ENCODE measurements at places on chromosomes 5 and 9.

GRCh38 chr5:142520885-142521284 lies 165.0 kb downstream of the FGF1 start:
- no peak for DNase-seq

DNA sequence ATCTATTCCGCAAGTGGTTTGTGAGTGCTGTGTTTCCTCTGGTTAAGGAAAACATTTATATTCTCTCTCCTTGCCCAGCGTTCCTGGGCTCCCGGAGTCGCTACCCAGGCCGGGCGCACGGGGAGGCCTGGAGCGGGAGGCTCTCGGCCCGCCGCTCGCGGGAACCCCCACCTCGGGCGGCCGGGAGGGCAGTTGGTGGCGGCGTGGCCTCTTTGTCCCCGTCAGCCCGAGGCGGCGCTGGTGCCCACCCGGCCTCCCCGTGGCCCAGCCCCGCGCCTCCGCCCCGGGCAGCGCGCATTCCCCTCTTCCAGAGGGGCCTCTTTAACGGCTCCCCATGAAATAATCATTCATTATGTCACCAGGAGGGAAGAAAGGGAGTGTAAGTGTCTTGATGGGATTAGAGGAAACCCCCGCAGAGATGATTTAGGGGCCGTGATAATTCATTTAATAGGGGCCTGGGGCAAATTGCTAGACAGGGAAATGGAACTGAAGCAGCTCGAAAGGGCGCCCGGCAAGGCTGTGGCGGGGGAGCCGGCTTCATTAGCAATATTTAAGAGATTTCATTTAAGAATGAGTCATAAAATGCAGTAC lies 181.9 kb upstream of the TBCA start:
- no peak for DNase-seq

- DNase-seq, result no peak
These were observed 30.6 kb downstream of the ANKRD55 start for GRCh38 chr5:56202483-56202882.

GRCh38 chr5:15702102-15702501 lies 202.1 kb downstream of the FBXL7 start:
- DNase-seq, result no peak

DNA sequence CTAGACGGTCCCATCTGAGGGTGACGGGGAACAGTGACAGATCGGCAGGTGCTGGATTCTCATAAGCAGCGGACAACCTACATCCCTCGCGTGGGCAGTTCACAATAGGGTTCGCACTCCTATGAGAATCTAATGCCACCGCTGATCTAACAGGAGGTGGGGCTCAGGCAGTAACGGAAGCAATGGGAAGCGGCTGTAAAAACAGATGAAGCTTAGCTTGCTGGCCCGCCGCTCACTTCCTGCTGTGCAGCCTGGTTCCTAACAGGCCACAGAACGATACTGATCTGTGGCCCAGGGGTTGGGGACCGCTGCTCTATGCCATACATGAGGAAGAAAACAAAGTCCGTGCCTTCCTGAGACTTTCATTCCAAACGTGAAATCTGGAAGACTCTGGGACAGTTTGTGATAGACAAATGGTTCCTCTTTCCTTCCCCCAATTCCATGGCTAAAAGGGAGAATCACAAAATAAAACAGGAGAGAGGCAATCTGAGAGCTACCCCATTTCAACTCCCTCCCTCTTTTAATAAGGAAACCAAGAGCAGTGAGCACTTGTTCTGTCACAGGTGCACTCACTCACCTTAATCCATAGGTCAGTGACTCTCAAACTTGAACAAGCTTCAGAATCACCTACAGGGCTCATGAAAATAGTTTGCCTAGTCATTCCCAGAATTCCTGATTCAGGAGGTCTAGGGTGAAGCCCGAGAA lies 12.1 kb downstream of the PDCL start:
- DNase-seq, result no peak
